ENCODE measurements at places on chromosomes 4 and X. TPM values are rescaled to one million over a fixed set of nuclear protein-coding genes. Genes with fewer than 3 reads are reported as not detected.

SAGE1 gene
- not detected for total RNA-seq

MAGEB1 gene
- not detected for total RNA-seq

PNCK gene
- total RNA-seq: not detected

CCDC120 gene
- 5.7 TPM for total RNA-seq

STS gene
- total RNA-seq: 8.9 TPM

SLC4A4 gene
- 0.58 TPM for total RNA-seq

UCP1 gene
- total RNA-seq: not detected

IBSP gene
- total RNA-seq: not detected
